ENCODE measurements at places on chromosomes 12 and 14.

DNA sequence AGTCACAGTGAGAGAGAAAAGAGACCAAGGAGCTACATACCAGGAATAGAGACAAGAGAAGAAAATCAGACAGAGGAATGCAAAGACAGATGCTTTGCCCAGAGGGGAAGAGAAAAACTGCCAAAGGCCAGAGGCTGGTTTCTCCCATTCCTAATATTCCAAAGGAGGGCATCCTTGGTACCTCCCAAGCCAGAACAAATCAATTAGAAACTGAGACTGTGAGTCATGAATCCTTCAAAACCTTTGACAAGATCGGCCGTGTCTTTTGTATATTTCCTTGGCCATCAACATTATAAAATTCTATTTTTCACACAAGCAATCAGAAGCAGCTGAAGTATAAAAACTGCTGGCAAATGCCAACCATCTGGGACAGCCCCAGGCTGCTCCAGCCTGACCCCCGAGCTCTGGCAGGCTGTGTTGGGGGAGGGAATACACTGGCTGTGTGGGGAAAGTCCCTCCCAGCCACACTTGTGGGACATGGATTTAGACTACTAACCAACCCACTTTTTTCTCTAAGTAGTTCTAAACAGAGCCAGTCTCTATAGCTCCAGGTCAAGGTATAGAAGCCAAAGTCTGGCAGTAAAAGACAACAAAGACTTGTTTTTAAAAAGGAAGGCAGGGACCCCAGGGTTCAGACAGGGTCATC is 13.7 kb downstream of the POMT2 start:
- DNase-seq, result no peak

DNA sequence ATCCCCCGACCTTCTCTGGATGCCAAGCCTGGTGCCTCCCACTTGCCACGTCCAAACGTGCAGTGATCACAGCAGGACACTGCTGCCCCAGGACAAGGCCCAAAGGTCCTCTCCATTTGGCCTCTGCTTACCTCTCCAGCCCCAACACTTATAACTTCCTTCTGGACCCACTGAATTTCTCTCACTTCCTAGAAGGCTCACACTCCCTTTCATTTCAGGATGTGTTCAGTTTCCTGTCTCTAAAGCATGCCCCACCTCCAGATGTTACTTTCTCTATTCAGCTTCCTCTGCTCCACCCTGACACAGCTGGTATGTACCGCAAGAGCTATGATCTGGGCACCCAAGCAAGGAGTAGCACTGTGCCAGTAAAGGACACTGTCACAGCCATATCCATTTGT is 33.0 kb downstream of the CDKL1 start:
- DNase-seq, result peak; percentile 18

GRCh38 chr12:19957308-19958125 is 410.8 kb upstream of the PDE3A start:
- DNase-seq, result no peak

DNA sequence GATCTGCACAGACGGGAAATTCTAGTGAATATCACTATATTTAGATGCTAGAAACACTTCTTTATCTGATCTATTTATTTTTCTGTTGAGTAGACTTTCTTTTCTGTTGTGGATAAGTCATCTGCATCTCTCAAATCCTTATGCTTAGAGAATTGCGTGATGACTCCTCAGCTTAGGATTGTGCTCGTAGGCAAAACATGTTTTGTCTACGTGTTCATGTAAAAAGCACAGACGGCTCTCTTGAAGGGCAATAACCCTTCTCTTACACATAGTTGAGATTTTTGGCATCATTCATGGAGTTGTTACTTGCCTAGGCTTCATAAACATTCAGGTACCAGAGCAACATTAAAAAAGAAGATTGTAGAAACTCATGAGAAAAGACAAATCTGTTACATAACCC is 18.6 kb downstream of the PPFIBP1 start:
- no peak for DNase-seq

- no peak for DNase-seq
Measured at GRCh38 chr12:121575952-121576625, 4.7 kb downstream of the KDM2B start.

DNA sequence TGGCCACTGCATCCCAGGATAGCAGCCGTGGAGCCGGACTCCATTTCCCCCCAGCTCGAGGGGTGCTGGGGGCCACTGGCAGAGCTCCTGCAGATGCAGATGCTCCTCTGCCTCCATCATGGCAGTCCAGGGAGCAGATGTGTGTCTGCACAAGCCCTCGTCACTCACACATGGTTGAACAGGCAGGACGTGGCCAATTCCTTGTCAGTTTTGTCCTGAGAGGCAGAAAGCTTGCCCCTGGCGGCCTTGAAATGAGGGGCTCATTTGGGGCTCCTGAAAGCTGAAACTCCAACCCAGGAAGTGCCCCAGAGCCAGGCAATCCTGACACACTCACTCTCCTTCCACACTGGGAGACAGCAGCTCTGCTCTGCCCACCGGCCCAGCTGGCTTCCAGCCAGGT is 100.9 kb upstream of the C14orf180 start:
- DNase-seq, result no peak

- DNase-seq, result no peak
Measured at GRCh38 chr12:76957301-76957700, 78.5 kb upstream of the CSRP2 start.

DNA sequence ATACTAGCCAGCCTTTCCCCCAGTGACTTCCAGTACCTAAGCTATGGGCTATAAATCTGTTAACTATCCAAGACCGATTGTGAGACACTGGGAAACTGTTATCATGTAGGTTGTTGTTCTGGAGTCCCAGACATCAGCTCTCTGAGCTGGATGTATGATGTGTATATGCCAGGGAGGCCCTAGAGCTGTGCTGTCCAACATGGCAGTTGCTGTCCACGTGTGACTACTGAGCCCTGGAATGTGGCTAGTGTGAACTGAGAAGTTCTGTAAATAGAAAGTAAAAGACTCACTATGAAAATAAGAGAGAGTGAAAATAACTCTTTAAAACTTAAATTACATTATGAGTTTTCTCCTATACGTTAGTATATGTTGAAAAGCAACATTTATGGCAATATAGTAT is 755.8 kb upstream of the FBXO33 start:
- DNase-seq, result no peak

DNA sequence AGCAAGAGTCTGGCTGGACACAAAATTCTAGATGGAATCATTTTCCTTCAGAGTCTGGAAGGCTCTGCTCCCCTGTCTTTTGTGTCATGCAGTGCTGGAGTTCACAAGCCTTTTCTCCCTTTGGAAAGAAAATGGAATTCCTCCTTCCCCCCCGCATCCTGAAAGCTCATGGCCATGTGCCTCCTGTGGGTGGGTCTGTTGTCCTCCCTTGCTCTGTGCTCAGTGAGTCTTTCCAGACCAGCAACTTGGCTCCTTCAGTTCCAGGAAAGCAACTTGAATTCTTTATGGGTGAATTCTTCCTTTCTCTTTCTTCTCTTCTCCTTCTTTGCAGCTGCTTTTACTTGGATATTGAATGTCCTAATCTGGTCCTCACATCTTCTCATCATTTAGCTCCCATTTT is 70.2 kb downstream of the TUNAR start:
- DNase-seq, result no peak

GRCh38 chr12:69689638-69690037 is 9.5 kb downstream of the BEST3 start:
- no peak for DNase-seq

- no peak for DNase-seq
Measured at GRCh38 chr12:89840162-89840922, 131.7 kb upstream of the ATP2B1 start.

DNA sequence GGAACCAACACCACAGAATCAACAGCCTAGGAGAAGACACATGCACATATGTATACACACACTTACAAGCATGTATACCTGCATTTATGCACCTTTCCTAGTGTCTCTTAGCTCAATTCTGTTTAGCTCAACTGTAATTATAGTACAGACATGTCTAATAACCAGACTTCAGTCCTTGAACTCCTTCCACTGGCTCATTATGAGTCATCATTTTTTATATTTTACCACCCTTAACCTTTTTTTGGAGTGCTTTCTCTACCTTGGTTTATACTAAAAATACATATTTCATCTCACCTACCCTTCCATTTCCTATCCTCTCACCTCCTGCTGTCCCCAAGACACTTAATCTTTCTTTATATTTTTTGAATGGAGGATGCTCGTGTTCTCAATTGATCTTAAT is 110.4 kb downstream of the ARID2 start:
- DNase-seq, result no peak

- DNase-seq, result no peak
Measured at GRCh38 chr14:97109234-97109633, 312.1 kb downstream of the VRK1 start.

DNA sequence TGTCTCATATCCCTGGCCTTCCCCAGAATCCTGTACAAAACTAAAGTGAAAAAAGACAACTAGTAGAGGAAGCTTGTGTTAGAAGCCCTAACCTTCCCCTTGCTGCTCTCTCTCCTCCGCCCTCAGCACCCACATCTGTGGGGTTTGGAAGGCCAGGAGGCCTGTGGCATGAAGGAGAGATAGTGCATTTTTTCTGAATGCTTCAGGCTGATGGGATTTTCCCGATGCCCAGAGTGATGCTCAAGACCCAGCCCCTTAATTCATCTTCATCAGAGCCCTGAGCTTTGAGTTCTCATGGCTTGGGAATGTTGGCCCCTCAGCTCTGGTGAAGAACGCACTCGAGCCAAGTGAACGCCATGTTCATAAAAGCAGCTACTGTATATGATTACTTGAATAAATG is 5.9 kb downstream of the FGF6 start:
- DNase-seq, result no peak

DNA sequence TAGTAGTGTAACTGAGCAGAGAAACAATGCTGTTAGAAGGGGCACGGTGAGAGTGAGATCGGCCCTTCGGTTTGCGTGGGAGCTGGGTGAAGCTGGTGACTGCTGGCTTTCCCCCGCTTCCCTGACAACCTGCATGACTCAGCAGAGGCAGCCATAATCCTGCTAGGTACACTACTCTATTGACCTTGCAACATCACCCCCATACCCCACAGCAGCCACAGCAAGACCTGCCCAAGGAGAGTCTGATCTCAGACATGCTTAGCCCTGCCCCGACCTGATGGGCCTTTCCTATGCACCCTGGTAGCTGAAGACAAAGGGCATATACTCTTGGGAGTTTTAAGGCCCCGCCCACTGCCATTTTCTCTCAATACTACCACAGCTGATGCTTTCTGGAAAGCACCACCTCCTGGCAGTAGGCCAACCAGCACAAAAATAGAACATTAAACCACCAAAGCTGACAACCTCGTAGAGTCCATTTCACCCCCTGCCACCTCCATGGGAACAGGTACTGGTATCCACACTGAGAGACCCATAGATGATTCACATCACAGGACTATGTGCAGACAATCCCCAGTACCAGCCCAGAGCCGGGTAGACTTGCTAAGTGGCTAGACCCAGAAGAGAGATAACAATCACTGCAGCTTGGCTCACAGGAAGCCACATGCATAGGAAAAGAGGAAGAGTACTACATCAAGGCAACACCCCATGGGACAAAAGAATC is 75.9 kb upstream of the RGS6 start:
- DNase-seq, result no peak

DNA sequence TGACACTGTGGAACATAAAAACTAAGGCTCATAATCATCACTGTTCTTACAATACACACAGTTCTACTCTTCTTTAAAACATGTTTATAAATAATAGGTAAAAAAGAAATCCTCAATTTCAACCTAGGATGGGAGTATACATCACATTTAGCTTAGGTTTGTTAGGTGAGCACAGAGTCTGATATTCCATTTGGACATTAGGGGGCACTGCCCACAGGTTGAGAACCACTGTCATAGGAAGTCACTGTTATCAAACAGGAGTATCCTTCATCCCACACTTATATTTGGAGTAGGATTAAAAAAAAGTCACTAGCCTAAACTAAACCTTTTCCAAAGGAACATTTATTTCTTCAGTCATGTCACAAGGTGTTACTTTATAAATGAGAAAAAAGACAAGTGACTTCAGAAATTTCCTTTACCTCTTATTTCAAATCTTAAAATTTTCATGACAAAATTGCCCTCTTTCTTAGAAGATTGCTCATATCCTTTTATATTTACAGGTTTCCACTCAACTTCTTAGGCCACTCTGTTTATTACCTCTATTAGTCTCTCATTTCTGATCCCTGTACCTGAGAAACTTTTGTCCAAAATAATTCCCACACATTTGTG is 240.6 kb downstream of the CPNE8 start:
- no peak for DNase-seq

- DNase-seq, result no peak
Measured at GRCh38 chr14:61516118-61516743, 179.1 kb upstream of the HIF1A start.

DNA sequence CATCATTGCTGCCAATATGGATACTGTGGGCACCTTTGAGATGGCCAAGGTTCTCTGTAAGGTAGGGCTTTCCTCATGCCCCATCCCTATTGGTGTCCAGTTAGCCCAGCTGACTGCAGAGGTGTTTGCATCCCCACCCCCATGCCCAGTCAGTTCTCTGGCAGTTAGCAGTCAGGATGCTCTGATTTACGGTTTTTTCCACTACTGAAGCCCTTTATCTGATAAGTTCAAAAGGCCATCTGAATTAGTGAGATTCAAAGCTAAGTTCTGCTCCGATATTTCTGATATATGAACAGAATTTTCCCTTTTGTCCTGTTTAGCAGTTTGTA is 773 bp downstream of the GMPR2 start:
- no peak for DNase-seq

GRCh38 chr14:32494609-32495434 is 165.7 kb downstream of the AKAP6 start:
- DNase-seq, result no peak

DNA sequence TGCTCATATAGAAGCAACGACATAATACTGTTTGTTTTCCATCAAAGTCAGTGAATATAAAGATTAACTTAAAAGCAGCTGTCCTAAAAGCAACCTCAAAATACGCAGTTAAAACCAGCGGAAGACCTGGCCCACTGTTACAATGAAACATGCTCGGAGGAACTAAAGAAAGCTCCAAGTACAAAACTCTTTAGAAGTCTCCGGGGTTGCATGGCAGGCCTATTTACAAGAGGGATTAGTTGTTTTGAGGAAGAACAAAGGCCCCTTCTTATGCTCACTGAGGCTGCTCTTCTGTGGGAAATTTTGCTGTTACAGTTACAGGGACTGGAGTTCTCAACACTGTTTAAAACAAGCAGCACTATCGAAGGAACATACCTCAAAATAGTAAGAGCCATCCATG is 75.9 kb upstream of the C12orf71 start:
- no peak for DNase-seq

DNA sequence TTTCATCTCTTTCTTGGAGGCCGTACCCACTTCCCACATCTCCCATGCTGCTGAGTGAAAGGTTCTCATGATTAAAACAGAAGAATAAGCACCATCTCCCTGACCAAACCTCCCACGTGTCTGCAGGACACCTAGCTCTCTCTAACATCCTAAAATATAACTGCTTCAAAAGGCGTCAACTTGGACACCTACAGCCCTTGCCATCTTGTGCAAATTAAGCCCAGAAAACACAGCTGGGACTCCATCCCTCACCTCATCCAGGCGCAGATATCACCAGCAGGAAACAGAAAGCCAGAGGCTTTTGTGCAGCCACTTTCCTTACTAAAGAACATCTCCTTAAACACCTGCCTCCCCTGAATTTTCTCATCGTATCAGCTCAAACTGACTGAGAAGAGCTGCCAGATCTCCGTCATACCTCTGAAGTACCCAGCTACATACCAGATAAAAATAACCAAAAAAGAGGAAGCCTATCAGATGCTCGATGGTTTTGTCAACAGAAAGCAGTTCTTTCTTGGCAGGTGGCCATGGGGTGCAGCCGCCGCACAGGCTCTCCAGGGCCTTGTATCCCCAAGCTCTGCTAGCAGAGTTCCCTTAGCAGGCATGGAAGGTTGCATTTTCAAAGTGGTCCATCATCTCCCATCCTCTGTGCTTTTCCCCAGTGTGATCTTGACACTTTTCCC is 28.8 kb downstream of the MAP3K9 start:
- no peak for DNase-seq

GRCh38 chr14:24613241-24613640 is 3.8 kb upstream of the GZMH start:
- DNase-seq, result no peak
